Caudate nucleus (tissue), 63 donors: ENCODE measurements at places on chromosomes 7 and 10.

DNA sequence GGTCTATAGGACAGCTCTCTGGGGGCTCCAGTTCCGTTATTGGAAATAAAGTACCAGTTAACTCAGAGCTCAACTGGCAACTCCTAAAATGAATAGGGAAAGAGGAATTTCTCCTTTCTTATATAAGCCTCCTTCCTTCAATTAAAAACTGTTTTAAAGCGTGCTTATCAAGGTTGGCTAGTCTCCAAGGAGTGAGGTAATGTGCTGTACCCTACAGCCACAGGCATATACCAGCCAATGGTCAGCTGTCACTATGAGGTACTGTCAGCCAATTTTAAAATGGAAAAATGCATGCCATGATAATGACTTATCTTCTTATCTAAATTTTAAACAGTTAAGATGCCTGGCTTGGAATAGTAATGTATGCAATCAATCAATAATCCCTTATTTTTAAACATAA, 76.2 kb downstream of the PLCE1 start:
- no peak for DNase-seq

- no peak for DNase-seq
Measured at GRCh38 chr10:107443813-107444212, 279.3 kb upstream of the SORCS1 start.

GRCh38 chr10:87721781-87722180, 62.1 kb downstream of the PAPSS2 start:
- no peak for DNase-seq

DNA sequence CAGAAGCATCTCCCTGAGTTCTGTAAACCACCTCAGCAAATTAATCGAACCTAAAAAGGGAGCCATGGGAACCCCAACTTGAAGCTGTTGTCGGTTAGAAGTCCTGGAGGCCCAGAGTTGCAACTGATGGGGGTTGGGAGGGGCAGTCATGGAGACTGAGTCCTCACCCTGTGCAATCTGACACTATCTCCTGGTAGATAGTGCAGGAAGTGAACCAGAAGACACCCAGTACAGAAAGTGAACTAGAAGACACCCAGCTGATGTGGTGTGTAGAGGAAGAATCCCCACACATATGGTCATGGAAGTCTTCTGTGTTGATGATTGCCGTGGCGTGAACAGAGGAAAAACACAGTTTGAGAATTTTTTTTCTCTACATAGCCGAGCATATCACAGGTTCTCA, 58.8 kb upstream of the SRRM3 start:
- DNase-seq, result no peak

DNA sequence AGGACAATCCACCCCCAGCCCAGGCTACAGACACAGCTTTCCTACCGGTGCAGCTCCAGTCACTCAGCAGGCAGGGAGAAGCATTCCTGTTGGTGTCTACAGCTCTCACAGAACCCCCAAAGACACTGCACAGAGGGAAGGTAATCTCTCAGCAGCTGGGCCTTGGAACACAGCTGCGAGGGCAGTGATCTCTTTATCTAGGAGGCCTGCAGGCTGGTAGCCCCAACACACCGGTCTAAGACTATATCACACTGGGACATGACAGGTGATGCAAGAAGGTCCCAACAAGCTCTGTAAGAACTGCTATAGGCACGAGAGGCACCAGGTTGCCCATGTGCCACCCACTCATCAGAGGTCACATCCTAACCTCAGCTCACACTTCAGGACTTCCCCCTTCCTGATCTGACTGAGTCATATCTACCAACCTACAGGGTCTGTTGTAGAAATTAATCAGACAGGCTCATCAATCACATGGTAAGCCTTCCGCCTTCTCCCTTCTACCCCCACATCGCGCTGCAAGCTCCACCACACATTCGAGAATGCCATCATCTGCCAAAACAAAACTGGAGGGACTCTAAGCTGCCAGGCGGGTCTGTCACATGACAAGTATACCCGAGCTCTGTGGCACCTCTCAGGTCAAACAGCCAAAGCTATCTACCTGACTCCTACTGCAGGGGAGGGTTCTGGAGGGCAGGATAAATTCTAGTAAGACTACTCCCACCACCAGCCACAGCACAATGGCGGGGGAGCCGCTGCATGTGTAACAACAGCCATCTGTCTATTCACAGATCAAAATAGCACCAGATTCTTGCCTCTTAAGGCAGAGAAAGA, 26.1 kb downstream of the FAM53B start:
- no peak for DNase-seq

GRCh38 chr7:146235195-146235594, 118.6 kb downstream of the CNTNAP2 start:
- DNase-seq, result no peak

DNA sequence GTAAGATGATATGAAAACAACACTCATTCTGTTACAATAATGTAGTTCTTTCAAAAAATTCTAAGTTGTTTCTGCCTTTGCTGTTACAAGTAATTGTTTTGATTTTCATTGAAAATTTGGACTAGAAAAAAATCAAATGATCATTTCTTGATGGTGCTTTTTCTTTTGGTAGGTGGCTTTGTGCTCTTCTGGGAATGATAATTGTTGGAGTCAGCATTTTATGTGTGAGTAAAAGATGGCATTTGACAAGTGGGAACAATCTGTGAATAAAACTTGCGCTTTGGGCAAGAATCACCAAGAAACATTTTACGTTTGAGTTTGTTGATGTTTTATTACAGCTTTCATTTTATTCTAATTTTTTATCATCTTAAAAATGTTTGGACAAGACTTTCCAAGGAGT, 25.9 kb downstream of the SLC18A2 start:
- no peak for DNase-seq

GRCh38 chr10:33295851-33296250, 38.6 kb downstream of the NRP1 start:
- DNase-seq, result no peak

- no peak for DNase-seq
Measured at GRCh38 chr7:71034243-71034642, 97.7 kb upstream of the GALNT17 start.

- no peak for DNase-seq
Measured at GRCh38 chr10:103783681-103784080, 71.7 kb downstream of the SH3PXD2A start.

DNA sequence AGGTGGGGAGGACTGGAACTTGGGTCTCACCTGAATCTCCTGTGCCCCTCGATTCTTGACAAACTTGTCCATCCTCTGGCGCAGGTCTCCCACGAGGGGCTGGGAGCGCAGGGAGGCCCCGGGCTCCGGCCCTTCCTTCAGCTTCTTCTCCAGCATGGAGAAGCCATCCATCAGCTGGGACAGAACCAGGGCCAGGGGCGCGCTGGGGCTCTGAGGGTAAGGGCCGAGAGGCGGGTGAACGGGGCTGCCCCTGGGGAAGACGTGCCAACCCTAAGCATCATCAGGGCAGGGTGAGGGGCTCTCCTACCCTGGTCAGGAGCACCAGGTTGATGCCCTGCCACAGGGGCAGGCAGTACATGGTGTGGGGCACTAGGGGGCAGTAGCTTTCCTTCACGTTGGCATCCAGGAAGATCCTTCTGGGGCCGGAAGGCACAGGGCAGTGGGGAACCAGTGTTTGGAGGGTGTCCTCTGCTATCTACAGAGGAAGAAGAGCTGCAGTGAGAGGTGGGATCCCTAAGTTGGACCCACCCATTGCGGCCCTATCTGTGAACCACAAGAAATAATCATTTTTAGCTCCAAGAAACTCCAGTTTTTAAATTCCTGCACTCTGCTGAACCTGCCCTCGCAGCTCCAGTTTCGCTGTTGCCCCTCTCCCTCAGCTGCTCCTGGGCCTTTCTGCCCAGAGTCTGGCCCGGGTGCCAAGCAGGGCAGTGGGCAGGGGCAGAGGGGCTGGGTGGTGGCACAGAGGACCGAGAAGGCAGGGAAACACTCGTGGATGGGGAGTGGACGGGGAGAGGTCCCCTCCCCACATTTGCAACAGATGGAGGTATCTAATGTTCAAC, 10.8 kb upstream of the PYROXD2 start:
- DNase-seq, result no peak

- DNase-seq, result no peak
Measured at GRCh38 chr7:23956772-23957576, 247.0 kb downstream of the STK31 start.

- no peak for DNase-seq
Measured at GRCh38 chr10:79404690-79405131, 40.7 kb downstream of the ZCCHC24 start.

DNA sequence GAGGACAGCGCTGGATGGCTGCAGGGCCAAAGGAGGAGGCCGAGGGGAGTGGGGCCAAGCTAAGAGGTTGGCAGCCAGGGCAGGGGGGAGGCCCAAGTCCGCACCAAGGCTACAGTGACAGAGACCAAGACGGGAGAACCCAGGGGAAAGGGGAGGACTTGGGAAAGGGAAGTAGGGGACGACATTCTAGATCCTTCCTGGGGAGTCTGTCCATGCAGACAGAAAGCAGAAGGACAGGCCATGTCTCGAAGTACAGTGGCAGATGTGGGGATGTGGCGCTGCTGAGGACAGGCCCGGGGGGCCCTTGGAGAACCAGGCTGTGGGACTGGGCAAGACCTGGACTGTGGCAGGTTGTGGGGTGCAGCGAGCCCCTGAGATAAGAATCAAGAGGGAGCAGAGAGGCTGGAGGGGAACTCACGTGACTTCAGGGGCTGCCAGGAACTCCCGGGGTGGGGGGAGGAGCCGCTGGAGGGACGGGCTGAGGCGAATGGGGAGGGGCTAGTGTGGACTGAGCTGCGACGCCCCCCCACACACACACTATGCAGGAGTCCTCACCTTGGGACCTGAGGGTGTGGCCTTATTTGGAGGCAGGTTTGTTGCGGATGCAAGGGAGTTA, 68.5 kb upstream of the TNRC18 start:
- DNase-seq, result no peak

DNA sequence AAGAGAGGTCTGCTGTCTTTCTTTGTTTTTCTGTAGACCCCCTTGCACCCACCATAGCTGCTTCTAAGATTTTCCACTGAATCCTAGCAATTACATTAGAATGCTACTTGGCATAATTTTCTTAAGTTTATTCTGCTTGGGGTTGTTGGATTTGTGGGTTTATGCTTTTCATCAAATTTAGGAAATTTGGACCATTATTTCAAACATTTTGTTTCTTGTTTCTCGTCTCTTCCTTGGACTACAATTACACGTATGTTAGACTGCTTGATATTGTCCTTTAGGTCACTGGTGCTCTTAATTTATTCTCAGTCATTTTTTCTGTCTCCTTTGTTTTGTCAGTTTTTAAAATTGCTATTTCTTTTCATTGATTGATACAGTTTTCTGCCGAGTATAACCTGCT, 65.8 kb downstream of the FANK1 start:
- no peak for DNase-seq

- DNase-seq, result no peak
Measured at GRCh38 chr7:137695942-137696341, 150.8 kb downstream of the DGKI start.

GRCh38 chr7:131600085-131600881, 43.9 kb upstream of the PODXL start:
- DNase-seq, result no peak

DNA sequence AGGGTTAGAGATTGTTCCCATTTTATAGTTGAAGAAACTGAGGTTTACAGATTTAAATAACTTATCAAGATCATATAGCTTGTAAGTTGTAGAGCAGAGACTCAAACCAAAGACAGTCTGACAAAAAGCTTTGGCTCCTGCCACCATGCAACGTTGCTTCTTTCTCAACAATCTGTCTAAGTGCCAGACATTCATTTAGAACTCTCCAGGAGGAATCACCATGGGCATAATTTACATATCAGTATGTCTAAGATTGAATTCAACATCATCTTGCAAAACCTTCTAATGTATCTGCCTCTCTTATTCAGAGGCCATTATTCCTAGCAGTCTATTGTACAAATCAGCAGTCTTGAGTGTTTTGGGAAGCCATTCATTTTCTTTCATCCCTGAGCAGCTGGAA, 163.5 kb upstream of the PLXDC2 start:
- DNase-seq, result no peak

DNA sequence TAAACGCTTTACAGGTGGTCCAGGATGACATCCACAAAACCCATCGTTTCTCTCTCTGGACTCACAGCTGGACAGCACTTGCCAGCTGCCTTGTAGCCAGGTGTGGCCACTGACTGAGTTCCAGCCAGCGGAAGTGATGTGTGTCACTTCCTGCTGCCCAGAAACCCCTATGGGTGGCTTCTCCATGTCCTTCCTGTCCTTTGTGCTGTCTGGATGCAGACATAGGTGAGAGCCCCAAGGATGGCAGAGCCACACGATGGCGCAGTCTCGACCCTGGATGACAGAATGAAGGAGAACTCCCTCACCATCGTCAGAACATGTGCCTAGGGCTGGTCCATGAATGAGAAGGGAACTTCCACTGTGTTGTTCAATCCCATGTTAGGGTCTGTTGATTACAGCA, 22.1 kb downstream of the NMT2 start:
- no peak for DNase-seq
